ENCODE measurements at places on chromosomes 4 and X.

DNA sequence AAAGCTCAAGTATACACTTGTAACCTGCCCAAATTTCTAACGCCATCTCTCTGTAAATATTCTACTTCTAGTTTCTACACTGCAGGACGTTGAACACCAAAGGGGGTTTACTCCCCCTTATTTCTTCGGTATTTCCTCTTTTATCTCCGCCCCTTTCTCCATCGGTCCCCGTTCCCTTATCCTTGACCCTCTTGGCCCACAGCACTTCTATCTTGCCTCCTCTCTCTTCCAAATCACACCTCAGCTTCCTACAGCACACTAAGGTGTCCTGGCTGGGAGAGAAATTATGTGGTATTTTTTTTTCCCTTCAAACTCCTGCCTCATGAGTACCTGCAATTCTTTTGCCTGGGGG is 715 bp downstream of the ZMAT1 start:
- DNase-seq, result no peak

- no peak for DNase-seq
Observed at GRCh38 chr4:51884606-51885005, 41.7 kb downstream of the DCUN1D4 start.

- DNase-seq, result no peak
Observed at GRCh38 chr4:14184265-14184664, 556.7 kb upstream of the BOD1L1 start.

DNA sequence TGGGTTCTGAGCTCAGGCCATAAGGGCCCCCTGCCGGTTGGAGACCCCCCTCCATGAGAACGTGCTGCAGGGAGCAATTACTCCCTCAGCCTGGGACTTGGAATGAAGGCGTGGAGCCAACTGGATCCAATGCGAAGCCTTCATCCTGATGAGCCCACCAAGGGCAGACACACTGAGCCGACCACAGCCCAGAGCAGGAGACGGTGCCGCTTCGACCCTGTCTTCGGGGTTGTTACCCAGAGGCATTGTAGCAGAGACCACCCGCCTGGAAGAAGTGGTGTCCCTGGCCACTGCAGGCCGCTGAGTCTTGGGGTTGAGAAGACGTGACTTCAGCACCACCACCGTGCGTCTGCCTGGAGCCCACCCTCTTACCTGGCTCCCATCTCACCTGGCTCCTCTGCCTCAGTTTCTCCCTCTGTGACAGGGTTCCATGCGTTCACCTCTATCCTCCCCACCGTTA is 7.0 kb upstream of the NKX1-1 start:
- peak; percentile 21 for DNase-seq

- DNase-seq, result no peak
Observed at GRCh38 chrX:97050392-97050791, 166.7 kb downstream of the RPA4 start.

DNA sequence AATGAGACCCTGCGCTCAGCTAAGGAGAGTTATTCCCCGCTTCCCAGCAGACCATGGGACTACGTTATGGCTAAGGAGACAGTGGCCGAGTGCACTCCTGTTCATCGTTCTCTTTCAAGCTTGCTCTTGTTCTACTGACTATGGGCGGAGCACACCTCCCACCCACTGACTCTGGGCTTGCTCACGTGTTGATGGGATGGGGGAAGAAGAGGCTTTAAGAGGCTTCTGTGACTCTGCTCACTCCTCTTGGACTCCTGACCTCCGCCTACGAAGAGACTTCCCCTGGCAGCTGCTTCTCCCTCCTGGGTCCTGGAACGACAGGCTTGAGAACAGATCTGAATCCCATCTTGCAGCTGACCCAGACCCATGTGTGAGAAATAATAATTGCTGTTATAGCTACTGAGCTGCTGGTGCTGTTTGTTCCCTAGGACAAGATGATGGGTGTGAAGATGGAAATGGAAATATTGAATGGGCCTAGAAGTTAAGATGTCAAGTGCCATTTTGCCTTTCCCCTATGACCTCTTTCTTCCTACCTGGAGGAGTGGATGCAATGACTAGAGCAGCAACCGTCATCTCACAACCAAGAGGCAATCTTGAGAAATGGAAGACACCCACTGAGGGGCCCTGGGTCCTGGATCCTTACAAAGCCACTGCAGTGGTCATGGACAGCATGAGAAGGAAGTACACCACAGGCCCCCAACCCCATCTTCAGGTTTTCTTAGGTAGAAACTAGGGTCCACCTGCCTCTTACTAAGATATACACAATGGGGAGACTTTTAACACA is 38.7 kb upstream of the IRAK1 start:
- no peak for DNase-seq

GRCh38 chrX:39936886-39937770 is 160.6 kb downstream of the BCOR start:
- no peak for DNase-seq

GRCh38 chr4:90670183-90670582 is 543.0 kb downstream of the CCSER1 start:
- DNase-seq, result no peak

DNA sequence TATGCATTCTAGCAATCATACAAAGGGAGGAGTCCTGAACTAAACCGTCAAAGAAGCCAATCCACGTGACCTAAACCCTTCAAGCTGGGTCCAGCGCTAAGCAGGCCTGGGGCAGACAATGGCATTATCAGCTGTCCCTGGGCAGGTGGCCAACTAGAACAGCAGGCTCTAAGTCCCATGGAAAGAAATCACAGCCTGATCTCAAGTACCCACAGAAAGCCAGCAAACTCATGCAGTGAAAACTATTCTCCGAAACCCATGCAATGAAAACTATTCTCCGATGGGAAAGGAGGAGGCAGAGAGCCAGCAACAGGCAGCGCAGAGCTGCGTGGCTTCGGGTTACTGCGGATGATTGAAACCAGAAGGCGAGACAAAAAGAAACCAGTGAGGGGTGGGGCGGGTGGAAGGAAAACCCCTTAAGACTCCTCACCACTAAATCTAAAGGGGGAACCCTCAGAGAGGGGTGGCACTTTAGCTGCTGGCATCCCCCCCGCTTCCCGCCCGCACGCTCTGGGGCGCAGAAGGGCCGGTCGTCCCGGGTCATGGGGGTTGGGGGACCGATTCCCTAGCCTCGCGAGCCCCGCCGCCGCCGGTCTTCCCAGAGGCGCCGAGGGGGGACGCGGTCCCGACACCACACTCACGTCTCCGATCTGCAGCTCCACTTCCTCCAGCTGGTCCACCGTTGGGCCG is 567 bp downstream of the C4orf46 start:
- no peak for DNase-seq

- DNase-seq, result no peak
Observed at GRCh38 chr4:149493492-149493891, 322.2 kb downstream of the IQCM start.

GRCh38 chr4:33369446-33369845 is 2649.3 kb downstream of the PCDH7 start:
- no peak for DNase-seq

- DNase-seq, result no peak
Observed at GRCh38 chr4:169295822-169296221, 25.1 kb upstream of the SH3RF1 start.

- DNase-seq, result no peak
Observed at GRCh38 chr4:55553441-55554201, 6.9 kb upstream of the CLOCK start.

DNA sequence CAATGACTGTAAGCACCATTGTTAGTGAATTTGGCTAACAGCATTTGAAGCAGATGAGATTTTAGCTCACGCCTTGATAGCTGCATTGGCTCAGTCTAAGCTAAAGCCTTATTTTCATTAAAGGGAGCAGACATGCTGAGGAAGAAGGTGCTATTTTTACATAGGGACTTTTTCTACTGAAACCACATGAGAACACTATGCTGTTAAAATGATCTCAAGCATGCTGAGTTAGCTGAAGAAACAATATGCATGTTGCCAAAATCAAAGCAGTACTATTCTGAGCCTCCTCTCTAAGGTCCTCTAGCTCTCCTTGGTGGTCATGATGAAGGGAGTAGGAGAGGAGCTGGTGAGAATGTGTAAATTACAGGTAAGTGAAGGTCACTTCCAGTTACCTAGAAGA is 134.4 kb upstream of the JADE1 start:
- DNase-seq, result no peak

DNA sequence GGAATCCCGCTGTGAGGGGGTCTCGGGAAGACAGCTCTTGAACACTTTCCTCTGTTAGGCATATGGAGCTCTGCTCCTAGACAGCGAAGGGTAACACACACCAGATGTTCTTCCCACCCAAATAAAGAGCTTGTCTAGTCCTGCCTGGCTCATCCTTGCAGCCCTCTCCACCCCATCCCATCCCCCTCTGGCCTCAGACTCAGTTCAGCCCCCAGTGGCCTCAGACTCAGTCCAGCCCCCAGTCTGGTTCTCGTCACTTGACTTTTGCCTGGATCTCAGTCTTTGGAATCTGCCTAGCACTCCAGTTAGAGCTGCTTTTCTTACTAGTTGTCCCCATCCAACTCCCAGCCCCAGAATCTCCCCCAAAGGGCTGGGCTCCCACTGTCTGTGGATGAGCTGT is 14.9 kb downstream of the RAB33A start:
- no peak for DNase-seq

GRCh38 chr4:79673377-79673776 is 265.3 kb upstream of the GK2 start:
- DNase-seq, result no peak

DNA sequence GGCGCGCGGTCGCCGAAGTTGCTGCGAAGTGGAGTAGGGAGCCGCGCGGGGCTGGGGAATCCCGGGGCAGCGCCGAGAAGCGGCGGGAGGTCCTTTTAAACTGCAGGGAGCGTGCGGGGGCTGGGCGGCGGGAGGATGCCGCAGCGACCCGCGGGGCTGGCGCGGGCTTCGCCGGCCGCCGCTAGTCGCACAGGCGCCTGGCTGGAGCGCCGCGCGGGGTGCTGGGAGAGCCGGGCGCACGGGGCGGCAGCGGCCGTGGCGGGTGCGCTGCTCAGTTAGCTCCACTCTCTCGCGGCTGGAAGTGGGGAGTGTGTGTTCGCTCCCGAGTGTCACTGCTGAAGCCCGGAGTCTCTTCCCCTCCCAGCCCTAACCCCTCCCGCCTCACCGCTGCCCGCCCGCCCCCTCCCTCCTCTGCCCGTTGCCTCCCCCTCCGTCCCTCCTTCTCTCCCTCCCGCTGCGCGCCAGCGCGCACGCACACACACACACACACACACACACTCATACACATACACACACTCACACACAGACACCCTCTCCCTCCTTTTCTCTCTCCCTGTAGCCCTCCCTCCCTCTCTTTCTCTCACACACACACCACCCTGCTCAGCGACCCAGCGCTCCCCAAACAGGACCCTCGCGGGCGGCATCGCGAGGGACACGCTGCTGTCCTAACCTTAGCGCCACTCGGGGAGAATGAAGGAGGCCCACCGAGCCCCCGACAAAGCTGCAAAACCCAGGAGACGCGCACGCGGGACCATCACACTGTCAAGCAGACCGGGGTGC is at the start of gene NDNF:
Gene NDNF (minus strand): TSS at position 312 of the 780 bp plus-strand sequence. CDS start 26,698 bp downstream, outside the sequence.
- DNase-seq, result no peak

DNA sequence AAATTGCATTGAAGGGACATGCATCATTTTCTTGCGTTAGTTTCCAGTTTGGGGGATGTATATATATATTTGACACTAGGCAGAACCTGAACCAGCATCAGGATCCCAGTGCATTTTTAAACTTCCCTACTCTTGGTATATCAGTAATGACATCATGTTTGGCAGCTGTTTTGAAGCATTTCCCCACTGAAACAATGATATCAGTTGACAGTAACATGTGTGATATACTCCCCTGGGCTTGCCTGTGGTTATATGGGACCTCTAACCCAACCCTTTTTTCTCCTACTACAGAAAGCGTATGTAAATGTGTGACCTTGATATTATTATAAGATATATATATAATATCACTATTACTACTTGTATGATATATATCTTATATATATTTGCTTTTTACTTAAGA is 225.9 kb upstream of the CASK start:
- no peak for DNase-seq

DNA sequence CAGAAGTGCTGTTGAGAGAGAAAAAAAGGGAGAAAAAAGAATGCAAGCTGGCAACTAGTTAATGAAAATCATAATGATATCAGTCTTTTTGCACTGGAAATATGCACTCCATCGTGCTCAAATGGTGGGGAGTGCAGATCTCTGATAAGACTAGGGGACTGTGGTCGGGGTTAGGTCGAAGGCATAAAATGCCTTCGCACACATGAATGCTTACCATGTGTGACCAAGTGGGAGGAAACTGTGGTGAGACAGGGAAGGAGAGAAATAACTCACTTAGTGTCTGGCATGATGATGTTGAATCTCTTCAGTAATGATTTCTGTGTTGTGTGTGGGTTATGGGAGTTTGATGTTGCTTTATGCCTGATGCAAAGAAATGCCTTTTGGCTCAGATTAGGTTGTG is 358.9 kb downstream of the FBXO8 start:
- no peak for DNase-seq

DNA sequence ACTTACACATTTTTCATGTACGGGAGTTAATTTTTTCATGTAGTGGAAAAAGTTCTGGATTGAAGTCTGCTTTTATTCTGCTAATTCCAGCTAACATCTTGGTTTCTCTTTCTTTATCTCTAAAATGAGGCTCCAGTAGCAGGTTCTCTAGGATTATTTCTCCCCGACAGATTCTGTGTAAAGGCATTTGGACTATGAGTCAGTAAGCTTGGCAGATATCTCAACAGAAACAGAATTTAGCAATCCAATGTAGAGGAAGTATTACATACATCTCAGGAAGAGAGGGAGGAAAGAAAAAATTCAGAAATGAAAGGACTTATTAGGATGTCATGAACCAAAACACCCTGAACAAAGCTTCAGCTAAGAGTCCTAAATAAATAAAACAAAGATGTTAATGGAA is 1682.3 kb upstream of the TENM3 start:
- no peak for DNase-seq

DNA sequence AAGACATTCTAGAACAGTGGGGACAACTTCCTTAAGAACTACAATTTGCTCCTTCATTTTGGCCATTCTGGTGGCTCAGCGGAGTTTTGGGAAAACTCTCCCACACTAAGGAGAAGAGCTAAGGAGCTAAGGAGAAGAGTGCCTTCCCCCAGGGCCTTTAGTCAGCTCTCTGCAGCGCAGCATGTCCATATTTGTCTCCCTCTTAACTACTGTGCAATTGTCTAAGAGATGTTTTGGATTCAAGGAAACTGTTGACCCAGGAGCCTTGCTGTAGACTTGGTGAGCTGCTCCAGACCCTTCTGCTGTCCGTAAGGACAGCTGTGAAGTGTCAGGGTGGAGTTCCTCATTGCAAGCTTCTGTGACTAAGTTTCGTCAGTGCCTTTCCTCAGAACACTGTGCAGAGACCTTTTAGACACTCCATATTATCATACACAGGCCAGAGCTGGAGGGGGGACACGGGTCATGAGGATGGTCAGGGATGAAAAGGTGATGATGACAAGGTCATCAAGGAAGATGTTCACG is 179.0 kb downstream of the NHS start:
- DNase-seq, result no peak

GRCh38 chrX:134774190-134775048 is 116.1 kb upstream of the PLAC1 start:
- DNase-seq, result no peak

DNA sequence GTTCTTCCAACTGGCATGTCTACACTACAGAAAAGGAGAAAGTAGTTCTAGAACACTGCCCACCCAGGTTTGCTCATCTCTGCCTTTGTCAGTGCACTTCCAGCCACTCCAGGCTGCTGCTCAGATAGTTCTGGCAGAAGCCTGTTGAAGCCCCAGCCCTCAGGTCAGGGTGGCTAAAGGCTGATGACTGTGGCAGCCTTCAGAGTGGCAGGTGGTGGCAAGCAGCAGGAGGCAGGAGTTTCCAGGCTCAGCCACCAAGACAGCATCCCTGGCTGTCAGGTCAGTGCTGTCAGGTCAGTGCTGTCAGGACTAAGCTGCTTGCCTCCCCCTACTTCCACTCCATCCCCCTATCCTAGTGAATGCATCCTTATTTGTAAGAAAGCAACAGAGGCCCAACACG is 100.4 kb downstream of the MAMLD1 start:
- DNase-seq, result no peak

GRCh38 chr4:961351-962230 is 11.8 kb downstream of the DGKQ start:
- DNase-seq, result no peak

Data from D721Med (cell line).